Breast epithelium (tissue), 4 donors: ENCODE measurements at places on chromosomes 4 and X.

- H3K36me3 ChIP-seq = no peaks in the 10 kb centered on the region
- H3K27ac ChIP-seq = no peak overlapping the region
- peaks cover 9% of the 10 kb centered on the region for H3K27me3 ChIP-seq
- DNase-seq = no peak
Observed at GRCh38 chrX:97267396-97268181, 383.9 kb downstream of the RPA4 start.

DNA sequence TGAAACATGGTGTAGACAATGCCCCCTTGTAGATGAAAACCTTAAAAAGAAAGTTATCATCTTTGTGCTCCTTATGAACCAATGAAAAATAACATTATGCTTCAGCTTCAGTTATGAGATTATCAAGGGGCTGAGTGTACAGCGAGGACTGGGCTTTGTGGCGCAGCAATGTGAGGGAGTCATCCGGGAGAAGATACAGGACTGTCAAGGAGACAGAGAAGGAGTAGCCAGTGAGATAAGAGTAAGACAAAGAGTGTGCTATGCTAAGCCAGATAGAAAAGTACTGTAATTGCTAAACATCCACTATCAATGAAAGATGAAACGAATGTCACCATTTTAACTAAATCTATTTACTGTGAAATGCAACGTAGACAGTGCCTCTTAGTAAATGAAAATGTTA lies 3.6 kb upstream of the KLHL15 start:
- H3K4me3 ChIP-seq = no peak overlapping the region
- H3K36me3 ChIP-seq = no peaks in the 10 kb centered on the region
- no peak overlapping the region for H3K27ac ChIP-seq
- no peaks in the 10 kb centered on the region for H3K4me1 ChIP-seq

GRCh38 chrX:110257889-110258288 lies 60.0 kb downstream of the AMMECR1 start:
- no peak for DNase-seq
- H3K4me3 ChIP-seq = no peak overlapping the region
- no peaks in the 10 kb centered on the region for H3K36me3 ChIP-seq
- H3K27me3 ChIP-seq = peaks cover 20% of the 10 kb centered on the region
- no peak overlapping the region for H3K27ac ChIP-seq

GRCh38 chrX:111035256-111035655 lies 60.7 kb upstream of the PAK3 start:
- H3K36me3 ChIP-seq = no peaks in the 10 kb centered on the region
- peaks cover 64% of the 10 kb centered on the region for H3K27me3 ChIP-seq
- no peaks in the 10 kb centered on the region for H3K4me1 ChIP-seq
- no peak for DNase-seq
- H3K27ac ChIP-seq = no peak overlapping the region

DNA sequence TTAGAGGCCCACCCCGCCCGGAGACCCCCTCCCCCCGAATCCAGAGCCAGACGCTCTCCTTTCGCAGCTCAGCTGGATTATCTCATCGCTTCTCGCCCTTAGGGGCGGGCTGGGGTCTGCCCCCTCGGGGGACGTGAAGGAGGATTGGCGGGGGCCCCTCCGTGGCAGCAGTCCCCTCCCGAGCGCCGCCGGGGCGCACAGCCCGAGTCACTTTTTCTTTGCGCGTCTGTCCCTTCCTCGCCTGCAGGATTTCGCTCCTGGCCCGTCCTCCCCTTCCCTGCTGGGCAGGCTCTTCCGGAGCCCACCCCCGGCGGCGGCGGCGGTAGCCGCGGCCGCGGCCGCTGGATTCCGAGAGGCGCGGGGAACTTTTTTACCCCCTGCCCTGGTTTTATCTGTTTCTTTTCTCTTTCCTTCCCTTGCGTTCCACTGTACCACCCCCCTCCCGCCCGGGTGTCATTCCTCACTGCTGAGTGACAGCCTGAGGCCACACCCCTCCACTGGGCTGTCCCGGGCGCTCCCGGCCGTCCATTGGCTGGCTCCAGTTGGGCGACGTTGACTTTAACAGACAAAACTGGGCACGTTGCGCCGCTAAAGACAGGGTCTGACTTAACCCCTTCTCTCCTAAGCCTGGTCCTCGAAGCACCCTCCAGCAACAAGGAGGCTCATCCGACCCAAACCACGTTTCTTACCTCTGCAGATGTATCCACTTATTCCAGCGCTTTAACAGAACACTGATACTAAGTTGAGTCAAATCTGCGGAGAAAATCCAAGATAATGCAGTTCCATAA lies 492 bp upstream of the NKX3-2 start:
- no peaks in the 10 kb centered on the region for H3K36me3 ChIP-seq
- DNase-seq = no peak
- peak overlapping the region; percentile 75 for H3K4me3 ChIP-seq

GRCh38 chr4:90187148-90187884 lies 60.1 kb downstream of the CCSER1 start:
- H3K4me3 ChIP-seq = no peak overlapping the region
- H3K36me3 ChIP-seq = no peaks in the 10 kb centered on the region
- H3K4me1 ChIP-seq = no peaks in the 10 kb centered on the region
- DNase-seq = no peak

DNA sequence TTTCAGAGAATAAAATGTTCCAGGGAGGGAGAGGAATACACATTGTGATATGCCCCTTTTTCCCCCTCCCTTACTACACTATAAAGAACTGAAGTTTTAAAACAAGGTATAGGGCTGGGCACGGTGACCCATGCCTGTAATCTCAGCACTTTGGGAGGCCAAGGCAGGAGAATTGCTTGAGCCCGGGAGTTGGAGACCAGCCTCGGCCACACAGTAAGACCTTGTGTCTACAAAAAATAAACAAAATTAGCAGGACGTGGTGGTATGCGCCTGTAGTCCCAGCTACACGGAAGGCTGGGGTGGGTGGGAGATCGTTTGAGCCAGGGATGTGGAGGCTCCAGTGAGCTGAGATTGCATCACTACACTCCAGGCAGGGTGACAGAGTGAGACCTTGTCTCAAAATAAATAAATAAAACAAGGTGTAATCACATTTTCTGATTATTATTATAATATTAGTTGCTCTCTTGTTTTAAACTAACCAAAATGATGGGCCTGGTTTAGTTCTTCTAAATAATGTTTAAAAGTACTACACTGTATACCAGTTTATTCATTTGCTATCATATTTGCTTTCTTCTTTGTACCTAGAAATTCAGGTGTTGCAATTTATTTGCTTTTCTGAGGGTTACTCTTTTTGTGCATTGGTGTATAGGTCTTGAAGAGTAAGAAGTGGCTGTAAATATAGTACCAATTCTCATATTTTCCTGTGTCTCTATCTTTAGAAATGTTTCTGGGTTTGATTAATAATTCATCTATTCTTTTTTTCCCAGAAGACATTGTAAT lies 8.8 kb downstream of the TBC1D8B start:
- H3K4me1 ChIP-seq = no peaks in the 10 kb centered on the region
- no peak for DNase-seq
- H3K4me3 ChIP-seq = no peak overlapping the region
- peaks cover 15% of the 10 kb centered on the region for H3K27me3 ChIP-seq
- H3K27ac ChIP-seq = no peak overlapping the region

DNA sequence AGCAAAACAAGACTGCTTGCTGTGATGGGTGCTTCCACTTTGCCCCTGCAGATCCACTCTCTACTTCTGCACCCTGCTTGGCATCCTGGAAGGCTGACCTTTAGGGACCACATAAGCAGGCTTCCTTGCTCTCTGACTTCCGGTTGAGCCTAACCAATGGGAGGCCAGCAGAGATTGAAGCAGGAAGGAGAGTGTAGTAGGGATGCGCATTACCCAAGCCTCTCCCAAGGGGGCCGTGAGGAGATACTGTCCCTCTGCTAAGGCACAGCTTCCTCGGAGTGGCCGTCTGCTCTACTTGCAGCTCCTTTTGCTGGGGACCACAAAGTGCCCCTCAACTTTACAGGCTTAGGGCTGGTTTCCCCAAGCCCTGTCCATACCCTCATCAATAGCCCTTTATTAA lies 624.3 kb upstream of the TENM3 start:
- DNase-seq = no peak
- no peaks in the 10 kb centered on the region for H3K27me3 ChIP-seq
- no peaks in the 10 kb centered on the region for H3K36me3 ChIP-seq
- no peak overlapping the region for H3K4me3 ChIP-seq
- H3K27ac ChIP-seq = no peak overlapping the region
